Ovary (tissue), 10 donors: ENCODE measurements at places on chromosomes 1 and 21. TPM values are rescaled to one million over a fixed set of nuclear protein-coding genes. Genes with fewer than 3 reads are reported as not detected.

Gene MTARC1
- 1.7 TPM for total RNA-seq

Gene RLF
- total RNA-seq = 29.3 TPM

Gene RAB3B
- total RNA-seq = 4.0 TPM

DNA sequence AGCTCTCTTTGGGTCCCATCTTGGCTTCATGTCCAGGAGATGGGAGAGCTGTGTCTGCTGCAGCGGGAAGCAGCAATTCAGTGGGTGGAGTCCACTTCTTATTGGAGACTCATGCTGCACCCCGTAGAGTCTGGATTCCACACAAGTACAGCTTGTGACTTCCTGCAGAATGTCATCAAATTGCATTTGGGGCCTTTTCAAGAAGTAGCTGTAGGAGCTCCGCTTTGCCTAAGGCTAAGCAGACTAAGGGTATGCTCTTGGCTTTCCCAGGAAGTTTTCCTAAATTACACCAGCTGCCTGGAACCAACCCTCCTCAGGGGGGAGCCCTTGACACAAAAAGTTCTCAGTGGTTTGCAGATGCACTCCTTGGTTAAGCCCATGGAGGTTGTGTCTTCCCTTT, 5.7 kb upstream of the MOB3C start:
- no peak for DNase-seq

Gene TTC24
- total RNA-seq = not detected

- no peak for DNase-seq
Measured at GRCh38 chr1:217896490-217896889, 265.3 kb downstream of the SPATA17 start.

DNA sequence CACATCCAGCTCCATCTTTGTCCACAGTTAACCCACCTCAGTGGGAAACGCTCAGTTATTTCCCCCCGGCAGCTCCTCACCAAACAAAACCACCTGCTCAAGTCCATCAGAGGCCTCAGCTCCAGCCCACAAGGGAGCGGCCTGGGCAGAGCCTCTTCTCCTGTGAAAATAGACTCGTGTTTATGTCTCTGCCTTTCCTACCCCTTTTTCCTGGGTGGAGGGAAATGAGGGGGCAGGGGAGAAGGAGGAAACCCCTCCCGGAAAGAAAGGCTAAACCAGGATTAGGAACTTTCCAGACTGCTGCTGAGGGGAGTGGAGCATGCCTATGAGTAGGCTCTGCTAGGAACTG, 81.6 kb downstream of the PAX7 start:
- DNase-seq = no peak

Gene B4GALT3
- total RNA-seq = 23.1 TPM

Gene KCNJ9
- total RNA-seq = not detected

Gene ERICH3
- 10.9 TPM for total RNA-seq

- no peak for DNase-seq
Measured at GRCh38 chr1:15260418-15261154, 13.6 kb downstream of the FHAD1 start.

Gene STIL
- total RNA-seq = 1.3 TPM

Gene SH2D2A
- total RNA-seq = 1.8 TPM

GRCh38 chr21:45985471-45986315, 4.1 kb downstream of the COL6A1 start:
- DNase-seq = peak; percentile 47

GRCh38 chr1:185158800-185159199, 1.8 kb downstream of the SWT1 start:
- DNase-seq = no peak

GRCh38 chr1:42086146-42086545, 67.1 kb upstream of the GUCA2B start:
- no peak for DNase-seq
